Inflammatory macrophage treated with lipopolysaccharide for 1 hour (primary cell): ENCODE measurements at places on chromosomes 5 and 9.

- no peak for DNase-seq
Observed at GRCh38 chr5:133928587-133929393, 39.6 kb downstream of the C5orf15 start.

DNA sequence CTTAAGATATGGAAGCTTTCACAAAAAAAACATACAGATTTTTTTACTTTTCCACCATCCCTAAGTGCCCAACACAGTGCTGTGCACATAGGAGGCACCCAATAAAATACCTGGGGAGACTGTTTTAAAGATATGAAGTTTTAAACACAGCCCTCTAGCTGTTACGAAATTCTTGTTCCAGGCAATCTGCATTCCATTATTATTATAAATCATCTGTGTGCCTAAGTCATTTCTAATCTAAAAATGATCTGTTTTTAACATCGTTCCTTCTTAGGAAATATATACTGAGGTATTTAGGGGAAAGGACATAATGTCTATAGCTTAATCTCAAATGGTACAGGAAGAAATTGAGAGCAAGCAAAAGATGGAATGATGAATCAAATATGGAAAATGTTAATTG, 32.7 kb upstream of the ISCA1 start:
- DNase-seq = no peak

DNA sequence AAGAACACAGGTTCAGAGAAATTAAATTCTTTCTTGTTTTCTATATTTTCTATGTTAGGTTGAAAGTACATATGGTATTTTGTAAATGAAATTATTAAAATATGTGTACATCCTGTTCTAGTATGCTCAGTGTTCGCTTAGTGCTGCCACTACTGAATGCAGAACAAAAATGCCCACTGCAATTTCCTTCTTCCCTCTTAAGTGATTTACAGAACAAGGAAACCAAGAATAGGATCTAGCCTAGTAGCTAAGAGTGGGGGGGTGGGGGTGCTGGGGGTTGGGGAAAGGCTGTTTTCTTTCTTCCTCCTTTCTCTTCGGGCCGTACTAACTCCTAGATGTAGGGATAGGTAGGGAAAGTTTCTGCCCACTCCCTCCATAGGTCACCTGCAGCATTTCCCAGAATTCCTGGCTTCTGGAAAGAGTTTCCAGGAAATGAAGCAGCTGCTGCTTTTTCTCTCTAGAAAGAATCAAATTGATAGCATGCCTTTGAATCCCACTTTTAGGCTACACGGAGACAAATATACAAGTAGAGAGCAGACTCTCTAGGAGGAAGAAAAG, 15.7 kb downstream of the SPATA9 start:
- no peak for DNase-seq

DNA sequence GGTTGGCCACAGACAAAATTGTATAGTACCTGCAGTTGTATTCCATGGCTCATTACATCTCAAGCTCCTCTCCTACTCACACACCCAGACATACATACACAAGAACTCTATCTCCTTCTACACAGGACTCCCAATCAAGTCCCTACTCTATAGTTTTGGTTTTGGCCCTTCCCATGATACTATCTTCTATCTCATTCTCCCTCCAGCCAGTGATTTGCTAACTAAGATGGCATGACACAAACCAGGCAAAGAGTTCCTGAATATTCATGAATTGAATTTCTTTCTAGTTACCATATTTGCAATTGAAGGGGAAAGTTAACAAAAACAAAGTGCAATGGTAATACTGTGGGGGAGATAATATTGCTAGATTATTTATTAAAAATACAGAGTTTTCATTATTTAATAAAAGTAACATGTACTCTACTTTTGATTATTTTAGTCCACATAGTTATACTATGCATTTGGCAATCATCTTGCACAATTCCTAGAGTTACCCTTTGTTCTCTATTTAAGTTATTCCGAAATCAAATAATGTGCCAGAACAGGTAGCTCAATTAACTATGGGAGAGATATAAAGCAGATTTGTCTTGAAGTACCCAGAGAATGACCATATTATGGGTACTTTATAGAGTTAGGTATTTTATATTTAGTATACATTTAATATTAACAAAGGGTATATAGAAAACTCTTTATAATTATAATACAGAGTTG, 9.6 kb upstream of the LURAP1L start:
- DNase-seq = no peak

DNA sequence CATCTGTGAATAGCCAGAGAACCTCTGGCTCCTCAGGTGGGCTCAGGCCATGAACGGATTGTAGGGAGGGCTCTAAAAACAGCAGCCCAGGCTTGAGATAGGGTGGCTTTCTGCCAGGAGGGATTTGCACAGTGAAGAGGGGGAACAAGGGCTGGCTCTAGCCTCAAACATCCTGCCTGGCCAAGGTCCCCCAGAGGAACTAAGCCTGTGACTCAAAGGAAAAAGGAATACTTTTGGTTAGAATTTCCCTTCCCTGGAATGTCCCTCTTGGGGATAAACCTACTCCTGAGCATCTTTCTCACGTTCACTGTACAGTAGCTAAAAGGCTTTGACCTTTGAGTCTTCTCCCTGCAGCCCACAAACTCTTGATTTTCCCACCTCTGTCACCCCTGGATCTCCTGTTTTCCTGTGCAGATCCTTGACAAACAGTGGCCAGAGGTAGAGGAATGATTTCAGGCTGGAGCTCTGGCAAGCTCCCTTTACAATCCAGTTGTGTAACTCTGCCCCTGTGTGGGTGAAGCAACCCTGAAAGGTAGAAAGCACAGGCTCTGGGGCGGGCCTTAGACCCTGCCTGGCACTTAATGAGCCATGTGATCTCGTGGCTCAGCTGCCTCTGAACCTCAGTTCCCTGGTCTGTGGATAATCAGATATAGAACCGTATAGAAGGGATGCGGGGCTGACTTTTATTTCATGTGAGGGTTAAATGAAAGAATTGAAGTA, 17.4 kb downstream of the SEC61B start:
- no peak for DNase-seq

- DNase-seq = no peak
Observed at GRCh38 chr9:130601100-130601499, 21.7 kb downstream of the FUBP3 start.

DNA sequence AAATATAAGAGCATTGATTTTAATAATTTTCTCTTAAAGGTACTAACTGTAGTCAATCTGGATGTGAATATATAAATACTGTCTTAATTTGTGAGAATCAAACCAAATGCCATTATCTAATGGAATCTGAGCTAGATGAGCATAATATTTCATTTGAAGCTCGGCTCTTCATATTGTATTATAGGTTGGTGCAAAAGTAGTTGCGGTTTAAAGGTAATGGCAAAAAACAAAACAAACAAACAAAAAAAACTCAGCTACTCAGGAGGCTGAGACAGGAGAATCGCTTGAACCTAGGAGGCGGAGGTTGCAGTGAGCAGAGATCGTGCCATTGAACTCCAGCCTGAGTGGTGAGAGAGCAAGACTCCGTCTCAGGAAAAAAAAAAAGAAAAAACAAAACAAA, 96.4 kb downstream of the CFAP90 start:
- DNase-seq = no peak

- DNase-seq = no peak
Observed at GRCh38 chr9:68933434-68934328, 80.2 kb downstream of the PRKACG start.

DNA sequence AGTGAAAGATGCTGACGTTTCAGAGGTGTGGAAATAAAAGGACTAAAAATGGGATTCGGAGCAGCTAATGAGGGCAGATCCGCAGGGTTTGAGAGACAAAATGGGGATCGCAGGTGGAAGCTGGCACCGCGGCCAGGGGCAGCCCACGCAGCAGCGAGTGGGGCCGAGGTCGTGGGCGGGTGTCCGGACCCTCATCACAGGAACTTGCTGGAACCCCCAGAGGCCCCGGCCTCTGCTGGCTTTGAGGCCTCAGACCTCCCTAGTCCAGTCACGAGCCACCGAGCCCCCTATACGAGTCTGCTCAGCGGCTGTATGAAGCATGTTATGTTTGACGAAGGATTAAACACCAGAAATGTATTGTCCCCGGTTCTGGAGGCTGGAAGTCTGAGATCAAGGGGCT, 45.8 kb upstream of the FCN1 start:
- DNase-seq = no peak

DNA sequence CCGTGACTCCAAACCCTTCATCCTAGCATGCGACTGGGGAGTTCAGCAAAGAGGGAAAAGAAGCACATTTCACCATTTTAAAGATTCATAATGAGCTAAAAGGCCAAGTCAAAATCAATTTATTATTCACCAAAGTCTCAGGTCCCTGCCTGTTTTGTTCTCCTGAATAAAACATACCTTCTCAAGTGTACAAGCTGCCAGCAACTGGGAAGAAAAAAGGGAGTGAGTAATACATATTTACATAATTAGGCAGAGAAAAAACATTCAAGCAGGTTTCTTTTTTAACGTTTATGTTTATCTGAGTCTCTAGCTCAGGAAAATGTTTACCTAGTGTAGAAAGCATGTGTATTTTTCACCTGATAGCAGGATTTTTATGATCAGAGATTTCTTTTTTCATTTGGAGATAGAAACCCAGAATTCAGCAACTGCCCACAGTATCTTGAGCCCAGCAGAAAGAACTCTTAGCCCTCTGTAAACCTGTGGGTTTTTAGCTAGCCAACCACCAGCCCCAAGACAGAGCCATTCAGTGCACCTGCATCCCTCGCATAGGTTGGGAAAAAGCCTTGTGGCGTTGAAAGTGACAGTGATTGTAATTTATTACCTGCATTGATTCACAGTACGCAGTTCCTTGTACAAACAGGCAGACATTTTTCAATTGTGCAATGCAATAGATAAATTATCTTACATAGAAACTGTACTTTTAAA, 117.9 kb upstream of the GRIA1 start:
- DNase-seq = no peak

DNA sequence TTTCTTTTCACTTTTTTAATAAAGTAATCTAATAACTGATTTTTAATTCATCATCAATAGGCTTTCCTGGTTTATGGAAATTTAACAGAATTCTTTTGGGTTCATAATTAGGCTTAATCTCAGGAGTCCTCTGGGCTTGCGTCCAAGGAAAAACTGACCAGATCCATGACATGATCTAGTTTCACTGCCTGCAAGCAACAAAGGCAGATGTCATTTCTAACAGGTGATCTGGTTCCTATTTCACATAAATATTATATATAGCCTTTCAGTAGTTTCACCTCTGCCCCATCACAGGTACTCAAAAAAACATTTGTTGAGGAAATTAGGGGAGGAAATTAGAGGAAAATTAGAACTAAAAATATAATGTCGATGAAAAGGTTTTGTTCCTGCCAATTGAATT, 126.4 kb downstream of the FBXL17 start:
- no peak for DNase-seq

GRCh38 chr9:115628426-115628825, 510.5 kb upstream of the TNC start:
- DNase-seq = no peak

- DNase-seq = no peak
Observed at GRCh38 chr9:128628471-128629048, 28.1 kb downstream of the DYNC2I2 start.

DNA sequence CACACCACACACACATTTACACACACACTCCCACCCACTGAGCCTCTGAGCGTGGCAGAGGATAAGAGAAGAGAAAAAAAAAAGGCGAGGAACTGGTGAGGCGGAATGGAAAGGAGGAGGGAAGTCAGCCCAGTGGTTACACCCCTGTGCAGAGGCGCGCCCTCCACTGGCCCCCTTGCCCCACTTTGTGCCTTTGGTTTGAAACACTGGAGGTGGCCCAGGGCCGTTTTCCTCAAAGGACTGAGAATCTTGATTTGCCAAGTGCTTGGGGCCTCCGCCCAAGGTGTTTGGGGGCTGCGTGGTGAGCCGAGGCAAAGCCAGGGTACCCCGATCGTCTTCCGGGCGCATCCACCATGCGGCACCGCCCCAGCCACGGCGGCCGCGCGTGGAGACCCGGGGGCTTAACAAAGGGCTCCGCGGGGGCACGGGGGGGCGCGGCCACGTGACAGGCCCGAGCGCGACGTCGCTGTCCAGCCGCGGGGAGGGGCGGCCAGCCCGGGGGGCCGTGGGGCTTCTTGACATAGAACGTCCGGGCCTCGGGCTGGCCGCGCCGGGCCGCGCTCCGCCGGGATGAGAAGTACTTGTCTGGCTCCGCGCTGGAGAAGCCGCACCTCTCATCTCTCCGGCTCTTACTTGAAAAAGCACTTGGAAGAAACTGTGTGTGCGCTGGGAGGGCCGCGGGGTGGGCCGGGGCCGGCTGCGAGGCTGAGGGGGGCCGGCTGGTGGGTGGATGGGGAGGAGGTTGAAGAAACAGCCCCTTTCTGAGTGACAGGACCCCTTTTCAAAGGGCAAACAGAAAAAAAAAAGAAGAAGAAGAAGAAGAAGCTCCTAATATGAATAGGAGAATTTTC, 21.0 kb downstream of the NR2F1 start:
- DNase-seq = no peak

DNA sequence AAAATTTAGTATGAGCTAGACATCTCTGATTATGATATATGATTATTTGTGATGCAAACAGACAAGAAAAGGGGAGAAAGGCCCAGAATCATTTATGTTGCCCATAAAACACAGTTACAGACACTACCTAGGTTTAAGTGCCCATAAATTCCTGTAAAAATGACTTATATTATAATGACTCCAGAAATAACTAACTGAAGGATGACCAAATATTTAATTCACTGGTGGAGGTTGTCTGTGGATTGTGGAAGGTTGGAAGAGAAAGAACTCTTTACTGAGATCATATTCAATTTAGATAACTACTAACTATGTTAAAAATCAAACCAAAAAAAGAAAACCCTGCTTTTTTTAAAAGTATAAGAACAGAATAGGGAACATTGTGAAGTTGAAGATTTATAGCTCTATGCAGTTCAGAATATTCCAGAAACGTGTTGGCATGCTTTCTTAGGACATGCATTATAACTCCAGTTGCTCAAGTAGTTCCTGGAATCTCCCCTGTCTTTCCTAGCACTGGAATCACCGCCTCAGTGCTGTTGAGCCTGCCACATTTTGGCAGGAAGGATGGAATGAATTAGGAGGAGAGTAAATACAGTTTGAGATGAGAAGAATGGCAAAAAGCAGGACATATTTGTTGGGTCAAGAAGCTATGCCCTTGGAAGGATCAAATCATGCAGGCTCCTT, 72.0 kb upstream of the PAPPA start:
- no peak for DNase-seq

- no peak for DNase-seq
Observed at GRCh38 chr9:126975327-126976220, 61.0 kb downstream of the RALGPS1 start.

DNA sequence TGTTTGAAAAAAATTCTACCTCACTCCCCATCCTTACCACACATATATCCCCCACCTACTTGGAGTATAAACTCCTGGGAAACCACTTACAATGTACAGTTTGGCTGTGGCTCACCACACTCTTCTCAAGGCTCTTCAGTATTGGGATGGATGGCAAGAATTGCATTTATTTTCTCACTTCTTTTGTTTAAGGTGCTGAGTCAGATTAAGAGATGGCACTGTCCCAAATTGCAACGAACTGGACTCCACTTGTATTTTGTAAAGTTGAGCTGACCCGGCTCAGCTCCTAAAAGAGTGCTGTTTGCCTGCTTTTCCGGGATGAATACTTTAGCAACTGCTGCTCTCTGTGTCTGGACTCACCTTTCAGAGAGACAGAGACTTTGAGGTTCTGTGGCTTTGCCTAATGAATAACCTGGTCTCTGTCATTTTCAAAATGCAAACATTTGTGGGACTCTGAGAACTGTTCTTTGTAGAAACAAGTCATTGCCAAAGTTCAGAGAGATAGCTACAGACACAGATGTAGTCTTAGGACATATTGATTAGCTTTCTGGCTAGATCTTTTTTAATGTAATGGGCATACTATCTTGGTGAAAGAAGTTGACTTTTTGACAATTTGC, 42.2 kb downstream of the PPP2R2B start:
- DNase-seq = no peak
